ENCODE measurements at places on chromosomes 12 and 14.

GRCh38 chr14:105528586-105529318 is 2.4 kb downstream of the TMEM121 start:
- H3K27me3 ChIP-seq, result peaks cover 4% of the 10 kb centered on the region
- H3K4me1 ChIP-seq, result peaks cover 9% of the 10 kb centered on the region
- no peak overlapping the region for H3K27ac ChIP-seq
- no peaks in the 10 kb centered on the region for H3K36me3 ChIP-seq
- DNase-seq, result peak; percentile 27

GRCh38 chr12:19904819-19905218 is 463.5 kb upstream of the PDE3A start:
- H3K4me3 ChIP-seq, result no peak overlapping the region
- no peak overlapping the region for H3K27ac ChIP-seq
- H3K4me1 ChIP-seq, result no peaks in the 10 kb centered on the region
- no peaks in the 10 kb centered on the region for H3K36me3 ChIP-seq

DNA sequence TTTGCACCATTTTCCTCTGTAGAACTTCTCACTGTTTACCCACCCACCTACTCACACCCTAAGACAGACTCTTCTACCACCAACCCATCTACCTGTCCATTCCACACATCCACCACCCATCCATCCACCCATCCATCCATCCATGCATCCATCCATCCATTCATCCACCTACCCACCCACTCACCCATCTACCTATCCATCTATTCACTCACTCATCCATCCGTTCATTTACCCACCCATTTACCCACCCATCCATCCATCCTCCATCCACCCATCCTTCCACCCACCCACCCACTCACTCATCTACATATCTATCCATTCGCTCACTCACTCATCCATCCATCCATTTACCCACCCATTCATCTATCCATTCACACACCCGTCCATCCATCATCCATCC is 15.1 kb downstream of the PLBD2 start:
- H3K36me3 ChIP-seq, result peaks cover 5% of the 10 kb centered on the region
- no peaks in the 10 kb centered on the region for H3K27me3 ChIP-seq
- H3K27ac ChIP-seq, result no peak overlapping the region
- no peak overlapping the region for H3K4me3 ChIP-seq

GRCh38 chr12:45737638-45738037 is 8.1 kb downstream of the ARID2 start:
- no peak overlapping the region for H3K4me3 ChIP-seq
- H3K36me3 ChIP-seq, result peaks cover 14% of the 10 kb centered on the region
- no peaks in the 10 kb centered on the region for H3K27me3 ChIP-seq
- no peak overlapping the region for H3K27ac ChIP-seq

- no peak overlapping the region for H3K27ac ChIP-seq
- peaks cover 8% of the 10 kb centered on the region for H3K27me3 ChIP-seq
- peak; percentile 57 for DNase-seq
- peak overlapping the region; percentile 51 for H3K4me3 ChIP-seq
These were observed 513 bp downstream of the BCAT1 start for GRCh38 chr12:24948420-24948756.

DNA sequence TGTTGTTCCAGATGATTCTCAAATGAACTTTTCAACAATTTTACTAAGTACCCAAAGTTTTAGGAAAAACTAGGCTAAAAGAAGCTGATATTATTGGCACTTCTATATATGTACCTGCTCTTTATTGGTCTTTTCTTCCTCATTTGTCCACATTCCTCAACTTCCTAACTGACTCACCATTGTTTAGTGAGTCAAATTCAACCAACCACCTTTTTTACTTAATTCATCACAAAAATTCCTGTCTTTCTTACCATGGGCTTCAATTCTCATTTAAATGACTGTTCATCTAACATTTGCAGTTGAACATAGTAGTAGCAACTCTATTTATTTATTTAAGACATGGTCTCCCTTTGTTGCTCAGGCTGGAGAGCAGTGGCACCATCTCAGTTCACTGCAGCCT is 47.6 kb upstream of the SLC2A13 start:
- H3K4me3 ChIP-seq, result no peak overlapping the region
- no peaks in the 10 kb centered on the region for H3K4me1 ChIP-seq
- no peaks in the 10 kb centered on the region for H3K27me3 ChIP-seq
- no peak overlapping the region for H3K27ac ChIP-seq

GRCh38 chr12:12466157-12466556 is 96.5 kb downstream of the DUSP16 start:
- no peaks in the 10 kb centered on the region for H3K36me3 ChIP-seq
- H3K27me3 ChIP-seq, result no peaks in the 10 kb centered on the region
- H3K4me3 ChIP-seq, result no peak overlapping the region
- DNase-seq, result peak; percentile 89
- peak overlapping the region; percentile 75 for H3K27ac ChIP-seq
- peaks cover 37% of the 10 kb centered on the region for H3K4me1 ChIP-seq

GRCh38 chr12:18261273-18261672 is at the start of gene PIK3C2G:
PIK3C2G (plus strand) TSS chr12:18261518; CDS start chr12:18282082, 20,564 bp downstream.
- H3K4me1 ChIP-seq, result no peaks in the 10 kb centered on the region
- H3K36me3 ChIP-seq, result no peaks in the 10 kb centered on the region
- H3K27ac ChIP-seq, result no peak within 1 kb of the TSS
- no peak within 1 kb of the TSS for H3K4me3 ChIP-seq
- no peaks in the 10 kb centered on the region for H3K27me3 ChIP-seq
- DNase-seq, result no peak

DNA sequence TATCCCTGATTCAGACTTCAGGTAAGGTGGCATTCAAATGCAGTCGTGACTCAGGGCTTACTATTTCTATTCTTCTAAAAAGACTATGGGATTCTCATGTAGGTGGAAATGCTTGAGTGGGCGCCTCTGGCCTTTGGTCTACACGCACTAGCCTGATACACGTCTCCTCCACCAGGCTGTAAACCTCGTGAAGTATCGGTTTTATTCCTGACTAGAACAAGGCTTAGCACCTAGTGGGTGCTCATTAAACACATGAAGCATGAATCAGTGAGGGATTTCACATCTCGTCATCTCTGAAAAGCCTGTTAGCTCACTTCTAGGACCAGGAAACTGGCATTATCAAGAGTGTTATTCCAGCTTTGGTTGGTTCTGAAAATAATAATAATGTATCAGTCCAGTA is 17.7 kb upstream of the HNF1A start:
- H3K36me3 ChIP-seq, result no peaks in the 10 kb centered on the region
- DNase-seq, result no peak
- no peaks in the 10 kb centered on the region for H3K27me3 ChIP-seq
- no peak overlapping the region for H3K27ac ChIP-seq

DNA sequence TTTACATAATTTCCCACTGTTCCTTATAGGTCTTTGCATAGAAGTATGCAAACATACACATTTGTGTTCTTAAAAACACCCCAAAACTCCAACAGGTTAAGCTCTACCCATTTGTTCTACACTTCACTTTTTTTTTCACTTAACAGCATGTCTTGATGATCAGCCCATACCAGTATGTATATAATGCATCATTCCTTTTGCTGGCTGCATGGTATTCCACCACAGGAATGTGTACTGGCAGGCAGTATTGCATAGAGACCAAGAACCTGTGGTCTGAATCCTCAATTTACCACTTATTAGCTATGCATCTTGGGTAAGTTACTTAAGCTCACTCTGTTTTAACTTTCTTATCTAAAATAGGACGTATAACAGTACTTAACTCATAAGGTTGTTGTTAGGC is 65.5 kb downstream of the SAMD4A start:
- peaks cover 25% of the 10 kb centered on the region for H3K4me1 ChIP-seq
- H3K27ac ChIP-seq, result no peak overlapping the region
- H3K36me3 ChIP-seq, result no peaks in the 10 kb centered on the region

GRCh38 chr14:55583942-55584468 is 4.0 kb downstream of the KTN1 start:
- no peak overlapping the region for H3K27ac ChIP-seq
- DNase-seq, result no peak
- no peaks in the 10 kb centered on the region for H3K27me3 ChIP-seq
- H3K4me1 ChIP-seq, result peaks cover 26% of the 10 kb centered on the region
- H3K36me3 ChIP-seq, result no peaks in the 10 kb centered on the region

DNA sequence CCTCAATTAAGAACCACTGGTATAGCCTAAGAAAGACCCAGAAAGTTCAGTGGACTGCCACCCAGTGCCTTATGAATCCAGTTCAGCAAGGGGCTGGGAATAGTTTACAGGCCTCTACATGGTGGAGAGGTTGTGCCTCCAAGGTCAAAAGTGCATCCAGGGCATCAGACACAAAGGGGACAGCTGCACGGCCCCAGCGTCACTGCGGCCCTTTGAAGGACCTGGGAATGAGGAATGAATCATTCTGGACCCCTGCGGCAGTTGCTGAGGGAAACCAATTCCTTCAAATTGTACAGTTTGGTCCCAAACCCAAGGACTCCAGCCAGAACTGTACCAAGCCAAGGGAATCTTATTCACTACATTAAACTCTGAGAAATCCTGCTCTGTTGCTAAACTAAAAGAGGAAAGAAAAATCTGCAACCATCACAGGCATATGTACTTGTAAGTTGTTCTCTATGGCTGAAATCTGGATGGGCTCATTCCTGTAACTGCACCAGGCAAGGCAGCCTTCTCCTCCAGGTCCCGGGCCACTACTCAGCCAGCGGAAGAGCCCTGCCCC is 10.9 kb upstream of the NGB start:
- H3K4me3 ChIP-seq, result no peak overlapping the region
- H3K36me3 ChIP-seq, result no peaks in the 10 kb centered on the region
- H3K4me1 ChIP-seq, result no peaks in the 10 kb centered on the region

Measured in naive thymus-derived CD4-positive, alpha-beta T cell (primary cell).